ENCODE measurements at places on chromosomes 2 and 18.

DNA sequence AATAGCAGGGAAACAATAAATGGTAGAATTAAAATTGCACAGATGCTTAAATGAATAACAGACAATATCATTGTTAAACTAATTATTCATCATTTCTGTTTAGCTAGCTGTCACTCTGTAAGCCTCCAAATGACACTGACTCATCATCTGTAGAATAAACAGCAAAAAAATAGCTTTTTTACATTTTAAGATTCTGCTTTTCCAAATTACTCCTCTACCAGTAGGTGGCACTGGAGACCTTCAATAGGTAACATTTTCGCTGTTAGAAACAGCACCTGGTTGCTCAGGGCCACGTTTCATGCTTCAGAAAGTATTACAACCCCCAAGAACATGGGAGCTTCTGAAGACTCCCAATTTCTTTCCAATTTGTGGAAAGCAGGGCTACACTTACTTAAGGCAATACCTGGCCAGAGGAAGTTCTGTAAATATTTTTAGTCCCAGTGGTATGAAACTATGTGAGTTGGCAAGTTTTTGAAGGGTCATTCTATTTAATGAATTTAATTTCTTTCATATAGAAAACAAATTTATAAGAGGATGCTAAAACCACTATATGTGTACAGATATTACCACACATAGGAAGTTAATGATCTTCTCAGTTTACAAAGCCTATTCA, 45.4 kb downstream of the TTN start:
- DNase-seq, result no peak

GRCh38 chr2:71700041-71700657, 246.8 kb downstream of the DYSF start:
- no peak for DNase-seq

DNA sequence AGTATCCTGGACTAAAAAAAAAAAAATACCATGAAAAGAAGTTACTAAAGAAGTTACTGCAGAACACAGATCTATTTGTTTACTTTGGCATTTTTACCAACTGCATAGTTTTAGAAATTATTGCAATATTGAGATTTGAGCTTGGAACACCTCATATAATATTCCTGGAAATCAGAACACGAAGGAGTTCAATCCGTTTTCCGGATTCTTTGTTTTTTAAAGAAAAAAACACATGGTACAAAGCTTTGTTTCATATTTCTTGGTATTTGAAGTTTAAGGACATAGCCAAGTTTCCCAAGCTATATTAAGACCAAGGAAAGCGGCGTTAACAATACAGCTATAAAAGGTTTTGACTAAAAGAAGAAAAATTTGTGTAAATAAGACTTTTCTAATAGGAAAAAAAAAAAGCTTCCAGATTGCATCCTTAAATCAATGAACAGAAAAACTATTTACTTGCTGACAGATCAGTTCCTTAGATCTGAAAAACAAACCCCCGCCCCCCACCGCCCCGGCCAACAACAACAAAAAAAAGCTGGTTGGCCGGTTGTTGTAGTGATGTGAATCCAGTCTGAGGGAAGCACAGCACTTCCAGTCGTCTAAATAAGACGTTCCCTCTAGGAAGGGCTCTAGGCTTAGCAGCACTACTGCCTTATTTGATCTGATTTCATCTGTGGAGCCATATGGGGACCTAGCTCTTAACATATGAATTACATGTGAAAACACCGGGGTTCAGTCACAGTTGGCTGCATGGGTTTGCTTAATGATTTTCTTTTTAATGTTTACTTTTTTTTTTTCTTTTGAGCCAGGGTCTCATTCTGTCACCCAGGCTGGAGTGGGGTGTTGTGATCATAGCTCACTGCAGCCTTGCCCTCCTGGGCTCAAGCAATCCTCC, 2.5 kb upstream of the RHOB start:
- no peak for DNase-seq

DNA sequence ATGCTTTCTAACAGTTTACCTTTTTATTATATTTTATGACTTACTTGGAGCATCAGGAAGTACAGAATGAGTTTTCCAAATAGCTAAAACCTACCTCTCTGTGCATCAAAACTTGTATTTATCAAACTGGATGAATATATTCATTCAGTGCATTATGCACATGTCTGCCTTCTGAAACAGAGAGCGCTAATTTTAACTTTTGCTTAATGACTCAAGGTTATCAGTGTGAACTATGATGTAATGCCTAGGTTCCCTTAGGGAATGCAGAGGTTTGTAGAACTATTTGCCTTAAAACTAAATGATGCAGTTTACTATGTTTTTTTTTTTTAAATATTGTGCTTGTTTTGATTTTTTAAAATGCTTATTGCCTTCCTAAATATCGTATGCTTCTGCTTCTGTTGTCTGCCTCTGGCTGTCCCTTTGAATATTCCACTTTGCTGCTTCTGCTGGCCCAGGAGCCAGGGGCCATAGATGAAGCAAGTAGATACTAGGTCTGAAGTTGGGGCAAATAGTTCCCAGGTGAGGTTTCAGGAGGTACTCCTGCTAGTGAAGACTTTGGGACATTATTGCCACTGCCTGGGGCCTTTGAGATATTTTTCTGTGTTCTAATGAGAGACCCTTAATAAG, 16.5 kb downstream of the TMEM178A start:
- DNase-seq, result no peak

DNA sequence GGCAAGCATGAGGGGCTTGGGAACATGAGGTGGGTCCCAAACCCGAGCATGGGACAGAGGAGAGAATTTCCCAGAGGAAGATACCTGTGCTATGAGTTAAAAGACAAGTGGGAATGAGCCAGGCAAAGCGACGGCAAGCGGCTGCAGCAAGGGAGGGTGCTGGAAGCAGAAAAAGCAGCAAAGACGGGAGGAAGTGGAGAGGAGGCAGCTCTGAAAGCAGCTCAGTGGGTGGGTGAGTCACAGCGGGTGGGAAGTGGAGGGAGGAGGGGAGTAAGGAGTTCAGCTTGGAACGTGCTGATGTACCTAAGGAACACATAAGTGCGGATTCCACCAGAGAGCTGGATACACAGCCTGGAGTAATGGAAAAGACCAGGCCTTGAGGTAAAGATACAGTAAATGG, 41.4 kb downstream of the THUMPD2 start:
- DNase-seq, result no peak

DNA sequence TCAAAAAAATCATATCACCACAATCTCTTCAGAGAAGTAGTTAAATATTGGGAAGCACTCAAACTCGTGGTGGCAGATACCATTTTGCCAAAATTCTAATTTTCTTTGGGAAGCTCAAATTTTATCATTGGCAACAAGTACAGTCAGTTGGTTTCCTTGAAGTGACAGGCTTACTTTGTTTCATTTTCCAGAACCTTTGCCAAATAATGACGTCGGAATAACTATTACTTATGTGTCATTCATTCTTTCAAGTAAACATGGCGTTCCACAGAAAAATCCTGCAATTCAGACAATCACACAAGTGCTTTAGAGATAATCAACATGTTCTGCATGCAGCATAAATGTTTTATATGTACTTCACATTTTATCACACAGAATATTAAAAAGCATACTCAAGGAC, 5.4 kb downstream of the TTLL4 start:
- no peak for DNase-seq

- no peak for DNase-seq
These were observed 21.4 kb downstream of the FAM98A start for GRCh38 chr2:33577668-33578067.

GRCh38 chr18:50312296-50313030, 25.0 kb upstream of the CXXC1 start:
- DNase-seq, result no peak
